Hematopoietic multipotent progenitor cell treated with erythropoietin and hydrocortisone succinate and interleukin-3 and kit ligand, for 8 days (in vitro differentiated cells): ENCODE measurements at places on chromosomes 6 and 20.

DNA sequence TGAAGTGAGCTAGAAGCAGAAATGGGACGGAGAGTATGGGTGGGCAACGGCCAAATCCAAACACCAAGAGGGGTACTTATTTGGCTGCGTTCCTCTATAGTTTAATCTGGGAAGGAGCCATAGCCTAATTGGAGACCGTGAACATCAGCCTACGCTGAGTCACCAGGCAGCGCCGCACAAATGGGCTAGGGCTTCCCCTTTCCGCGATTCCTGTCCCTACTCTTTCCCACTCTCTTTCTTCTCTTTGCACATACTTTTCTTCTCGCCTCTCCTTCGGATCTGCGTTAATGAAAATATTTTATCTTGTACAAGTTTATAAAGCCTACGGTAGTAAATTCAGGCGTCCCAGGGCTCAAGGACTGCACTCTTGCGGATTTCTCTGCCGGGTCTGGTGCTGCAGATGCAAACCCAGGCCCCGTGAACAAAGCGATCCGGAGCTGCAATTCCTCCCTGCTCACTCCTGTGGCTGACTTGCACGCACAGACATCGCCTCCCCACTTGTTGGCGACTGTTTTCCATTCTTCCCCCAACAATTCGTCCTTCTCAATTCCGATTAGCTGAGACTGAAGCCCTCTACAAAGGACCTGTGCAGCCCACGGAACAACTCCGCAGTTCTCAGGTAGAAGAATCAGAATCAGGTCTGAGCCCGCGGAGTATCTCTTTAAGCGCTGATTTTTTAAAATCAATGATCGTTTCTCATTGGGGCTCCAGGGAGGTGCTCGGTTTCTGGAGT, 4.2 kb upstream of the TBX18 start:
- no peak for DNase-seq

DNA sequence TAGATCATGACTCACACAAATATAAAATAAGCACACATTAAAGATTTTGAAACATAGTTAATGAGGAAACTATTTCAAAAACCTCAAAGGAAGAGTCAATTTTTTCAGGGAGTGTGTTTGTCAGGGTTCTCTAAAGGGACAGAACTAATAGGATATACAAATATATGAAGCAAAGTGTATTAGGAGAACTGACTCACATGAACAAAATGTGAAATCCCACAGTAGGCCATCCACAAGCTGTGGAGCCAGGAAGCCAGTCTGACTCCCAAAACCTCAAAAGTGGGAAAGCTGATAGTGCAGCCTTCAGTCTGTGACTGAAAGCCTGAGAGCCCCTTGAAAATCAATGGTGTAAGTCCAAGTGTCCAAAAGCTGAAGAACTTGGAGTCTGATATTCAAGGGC, 898.0 kb upstream of the EYS start:
- DNase-seq, result no peak

DNA sequence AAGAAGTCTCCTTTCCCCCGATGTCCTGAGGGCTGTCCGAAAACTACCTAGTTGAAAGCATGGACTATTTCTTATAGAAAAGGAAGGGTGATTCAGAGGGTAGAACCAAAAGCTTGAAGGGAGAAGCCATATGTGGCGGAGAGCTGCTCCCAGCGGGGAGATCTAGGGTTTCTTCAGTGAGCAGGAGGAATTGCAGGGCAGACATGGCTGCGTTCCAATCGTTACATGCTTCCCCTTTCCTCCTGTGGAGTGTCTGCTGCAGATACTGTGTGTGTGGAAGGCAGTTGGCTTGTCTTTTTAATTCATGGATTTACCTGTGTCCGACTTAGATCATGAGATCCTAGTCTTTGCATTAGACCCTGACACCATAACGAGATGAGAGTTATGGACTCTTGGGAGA, 799.5 kb downstream of the QKI start:
- DNase-seq, result no peak

- peak; percentile 69 for DNase-seq
Observed at GRCh38 chr6:25717866-25718740, 36.4 kb upstream of the SLC17A4 start.

DNA sequence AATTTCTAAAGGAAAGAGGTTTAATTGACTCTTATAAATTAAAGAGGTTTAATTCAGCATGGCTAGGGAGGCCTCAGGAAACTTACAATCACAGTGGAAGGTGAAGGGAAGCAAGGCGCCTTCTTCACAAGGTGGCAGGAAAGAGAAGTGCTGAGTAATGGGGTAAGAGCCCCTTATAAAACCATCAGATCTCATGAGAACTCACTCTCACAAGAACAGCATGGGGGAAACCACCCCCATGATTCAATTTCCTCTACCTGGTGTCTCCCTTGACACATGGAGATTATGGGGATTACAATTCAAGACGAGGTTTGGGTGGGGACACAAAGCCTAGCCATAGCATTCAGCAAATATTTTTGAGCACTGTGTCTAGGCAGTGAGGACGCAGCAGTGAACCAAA, 3.9 kb upstream of the IPCEF1 start:
- no peak for DNase-seq

GRCh38 chr6:21847711-21848480, 254.3 kb downstream of the SOX4 start:
- no peak for DNase-seq

DNA sequence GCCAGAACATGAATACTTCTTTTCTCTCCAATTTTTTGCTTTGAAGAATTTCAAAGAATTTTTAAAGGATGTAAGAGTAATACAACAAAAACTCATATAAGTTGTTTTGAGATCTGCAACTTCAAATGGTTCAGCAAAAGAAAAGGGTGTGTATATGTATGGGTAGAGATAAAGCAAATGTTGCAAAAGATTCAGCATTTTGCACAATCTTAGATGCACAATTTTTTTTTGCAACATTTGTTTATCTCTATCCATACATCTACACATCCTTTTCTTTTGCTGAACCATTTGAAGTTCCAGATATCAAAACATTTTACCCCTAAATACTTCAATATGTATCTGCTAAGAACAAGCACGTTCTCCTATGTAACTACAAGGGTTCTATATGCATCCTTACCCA, 47.4 kb upstream of the FAM83C start:
- DNase-seq, result peak; percentile 14

- DNase-seq, result no peak
Observed at GRCh38 chr6:84103029-84103428, 69.5 kb downstream of the MRAP2 start.

DNA sequence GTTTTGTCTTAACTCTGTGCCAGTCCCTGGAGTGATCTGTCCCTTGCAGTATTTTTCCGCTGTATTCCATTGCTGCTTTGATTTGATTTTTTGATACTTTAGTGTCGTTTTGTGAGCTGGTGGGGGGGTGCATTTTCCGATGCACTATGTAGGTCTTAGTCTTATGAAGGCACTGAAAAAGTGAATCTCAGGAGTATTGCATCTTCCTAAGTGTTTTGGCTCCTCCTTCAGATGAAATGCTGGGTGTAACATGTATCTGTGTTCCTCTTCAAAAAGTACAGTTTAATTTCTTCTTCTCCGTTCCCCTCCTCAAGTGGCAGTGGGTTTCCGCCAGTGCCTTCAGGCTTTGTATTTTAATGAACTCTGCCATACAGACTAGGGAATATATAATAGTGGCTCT, 580.7 kb upstream of the GJE1 start:
- no peak for DNase-seq

DNA sequence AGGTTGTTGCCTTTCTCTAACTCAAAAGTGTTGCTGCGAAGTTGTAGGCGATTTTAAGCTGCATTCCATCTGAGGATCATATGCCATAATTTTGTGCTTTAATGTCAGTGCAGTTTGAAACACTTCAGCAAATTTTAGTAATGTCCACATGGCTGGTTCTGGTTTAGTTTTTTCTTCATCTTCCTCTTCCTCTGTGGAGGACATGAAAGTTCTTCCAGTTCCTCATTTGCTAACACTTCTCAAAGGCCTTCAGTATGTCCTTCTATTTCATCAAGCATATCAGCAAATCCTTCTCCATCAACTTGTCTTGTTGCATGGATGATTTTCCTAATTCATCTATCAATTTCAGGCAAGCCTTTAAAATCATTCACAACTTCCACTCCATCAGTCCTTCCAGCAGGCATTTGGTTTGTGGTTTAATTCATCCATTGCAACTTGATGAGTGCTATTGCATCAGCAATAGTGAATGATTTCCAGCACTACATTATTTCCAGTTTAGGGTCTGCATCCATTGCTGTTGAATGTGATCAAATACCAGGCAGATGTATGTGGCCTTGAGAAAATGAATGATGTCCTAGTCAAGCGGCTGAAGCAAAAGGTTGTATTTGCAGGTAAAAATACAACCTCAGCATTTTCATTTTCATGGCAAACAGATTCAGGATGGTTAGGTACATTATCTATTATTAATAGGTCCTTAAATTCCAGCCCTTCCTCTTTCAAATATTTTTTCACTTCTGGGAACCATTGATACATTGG, 20.2 kb downstream of the SHLD1 start:
- peak; percentile 16 for DNase-seq

GRCh38 chr6:115190534-115190933, 847.7 kb upstream of the HS3ST5 start:
- no peak for DNase-seq

- DNase-seq, result peak; percentile 21
Observed at GRCh38 chr20:38926934-38927616, 858 bp downstream of the FAM83D start.

DNA sequence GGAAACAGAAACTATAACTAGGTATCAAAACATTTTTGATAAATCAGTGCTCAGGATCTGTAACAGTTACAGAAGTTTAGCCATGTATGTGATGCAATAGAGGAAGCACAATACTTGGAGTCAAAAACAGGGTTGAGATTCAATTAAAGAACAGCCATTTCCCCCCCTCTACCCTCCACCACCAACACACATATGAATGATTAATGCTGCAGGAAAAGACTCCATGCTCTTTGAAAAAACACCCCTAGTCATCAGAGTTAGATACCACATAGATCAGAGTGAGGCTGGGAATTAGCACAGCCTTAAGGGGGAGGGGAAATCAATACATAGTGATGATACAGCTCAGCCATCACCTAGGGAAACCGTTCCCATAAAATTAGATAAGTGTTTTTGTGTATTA, 108.9 kb upstream of the EMILIN3 start:
- no peak for DNase-seq

- no peak for DNase-seq
Observed at GRCh38 chr20:59027741-59028320, 4.3 kb downstream of the ATP5F1E start.

GRCh38 chr6:106077170-106077569, 9.0 kb upstream of the PRDM1 start:
- no peak for DNase-seq

DNA sequence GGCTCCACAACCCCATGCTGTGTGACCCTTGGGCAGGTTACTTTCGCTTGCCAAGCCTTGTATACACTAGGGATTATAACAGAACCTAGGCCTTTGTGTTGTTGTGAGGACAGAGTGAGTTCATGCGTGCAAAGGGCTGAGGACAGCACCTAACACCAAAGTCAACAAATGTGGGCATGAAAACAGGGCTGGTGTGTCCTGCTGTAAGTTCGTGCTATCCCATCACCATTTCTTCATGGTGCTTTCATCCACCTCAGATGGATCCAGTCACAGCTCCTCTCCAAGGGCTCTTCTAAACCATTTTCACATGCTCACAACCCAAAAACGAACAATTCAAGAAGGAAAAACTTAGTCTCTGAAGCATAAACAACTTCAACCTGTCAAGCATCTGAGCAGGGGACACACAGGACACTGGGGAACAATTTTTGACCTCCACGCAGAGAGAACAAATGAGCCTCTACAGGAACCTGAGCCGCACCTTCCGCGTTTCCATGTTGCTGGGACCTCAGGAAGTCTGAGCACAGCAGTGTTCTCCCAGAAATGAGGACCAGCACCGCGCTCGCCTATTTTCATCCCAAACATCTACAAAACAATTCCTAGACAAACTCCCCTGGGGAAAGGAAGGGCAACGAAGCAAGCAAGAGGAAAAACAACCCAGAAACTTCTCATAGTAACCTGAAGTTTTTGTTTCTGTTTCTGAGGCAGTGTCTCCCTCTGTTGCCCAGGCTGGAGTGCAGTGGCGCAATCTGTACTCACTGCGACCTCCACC, 3.1 kb downstream of the LRP11 start:
- no peak for DNase-seq

GRCh38 chr6:30709101-30709868, 7.8 kb downstream of the MDC1 start:
- DNase-seq, result no peak

GRCh38 chr20:16517946-16518783, 55.1 kb downstream of the KIF16B start:
- peak; percentile 39 for DNase-seq

- no peak for DNase-seq
Observed at GRCh38 chr20:49540232-49540620, 27.7 kb downstream of the PTGIS start.

DNA sequence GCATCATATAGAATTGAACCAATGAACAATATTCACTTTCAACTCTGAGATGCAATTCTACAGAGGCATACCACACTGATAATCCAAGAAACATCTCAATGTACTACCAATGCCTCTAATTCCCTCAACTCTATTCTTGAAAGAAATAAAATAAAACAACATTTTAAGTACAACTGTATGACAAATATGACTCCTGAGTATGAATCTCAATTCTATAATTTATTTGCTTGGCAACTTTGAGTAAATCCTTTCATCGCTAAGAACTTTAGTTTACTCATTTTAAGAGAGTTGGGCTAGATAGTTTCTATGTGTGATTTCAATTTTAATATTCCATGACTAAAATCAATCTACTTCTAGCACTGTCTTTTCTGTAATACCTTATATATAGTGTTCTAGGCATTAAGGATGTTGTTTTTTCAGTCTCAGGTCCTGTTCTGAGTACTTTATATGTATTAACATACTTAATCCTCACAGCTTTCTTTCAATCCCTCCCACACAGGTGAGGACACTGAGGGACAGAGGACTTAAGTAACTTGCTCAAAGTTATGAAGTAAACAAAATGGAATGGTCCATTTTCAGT, 33.4 kb downstream of the GOPC start:
- no peak for DNase-seq

GRCh38 chr6:153150752-153151440, 19.8 kb upstream of the RGS17 start:
- DNase-seq, result no peak

DNA sequence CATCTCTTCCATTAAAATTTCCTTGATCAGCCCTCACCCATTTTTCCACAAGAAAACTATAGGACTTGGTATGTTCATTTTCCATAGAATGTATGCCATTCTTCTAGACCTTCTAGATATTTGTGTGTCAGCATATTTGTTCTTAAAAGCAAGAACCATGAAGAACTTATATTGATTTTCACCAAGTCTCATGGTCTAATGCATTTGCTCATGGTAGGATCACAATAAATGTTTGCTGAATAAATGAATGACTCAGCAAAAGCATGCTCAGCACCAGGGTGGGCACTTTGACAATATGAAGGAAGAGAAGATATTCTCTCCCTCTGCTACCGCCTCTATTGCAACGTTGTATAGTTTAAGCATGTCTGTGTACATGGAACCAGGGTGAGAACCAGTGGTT, 805.5 kb upstream of the SLC35B3 start:
- no peak for DNase-seq
